GDM1 (cell line): ENCODE measurements at places on chromosomes 6 and 20.

DNA sequence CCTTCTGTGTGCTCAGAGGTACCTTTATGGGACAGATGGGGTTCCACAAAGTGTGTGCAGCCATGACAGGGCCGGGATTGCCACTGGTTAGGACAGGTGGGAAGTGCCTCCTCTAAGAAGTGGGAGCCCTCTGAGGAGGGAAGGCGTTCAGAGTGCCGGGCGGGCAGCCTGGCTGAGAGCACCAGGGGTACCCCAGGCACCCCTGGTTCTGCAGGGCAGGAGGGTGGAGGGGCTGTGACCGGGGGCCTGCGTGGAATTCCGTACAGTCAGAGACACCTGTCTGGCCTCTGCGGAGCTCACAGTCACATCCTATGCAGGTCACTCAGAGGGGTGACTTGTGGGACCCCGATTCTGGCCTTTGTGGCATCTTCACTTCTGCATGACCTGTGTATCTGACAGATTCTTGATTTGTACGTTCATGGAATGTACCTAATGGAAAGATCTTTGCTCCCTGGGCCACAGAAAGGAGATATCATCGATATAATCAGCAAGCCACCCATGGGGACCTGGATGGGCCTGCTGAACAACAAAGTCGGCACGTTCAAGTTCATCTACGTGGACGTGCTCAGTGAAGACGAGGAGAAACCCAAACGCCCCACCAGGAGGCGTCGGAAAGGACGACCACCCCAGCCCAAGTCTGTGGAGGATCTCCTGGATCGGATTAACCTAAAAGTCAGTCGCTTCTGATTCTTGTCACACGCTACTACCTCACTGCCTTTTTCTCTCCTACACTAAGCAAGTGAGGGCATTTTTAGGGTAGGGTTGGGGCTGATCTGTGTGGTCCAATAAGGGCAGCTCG lies 190.9 kb downstream of the SASH1 start:
- no peak for DNase-seq

DNA sequence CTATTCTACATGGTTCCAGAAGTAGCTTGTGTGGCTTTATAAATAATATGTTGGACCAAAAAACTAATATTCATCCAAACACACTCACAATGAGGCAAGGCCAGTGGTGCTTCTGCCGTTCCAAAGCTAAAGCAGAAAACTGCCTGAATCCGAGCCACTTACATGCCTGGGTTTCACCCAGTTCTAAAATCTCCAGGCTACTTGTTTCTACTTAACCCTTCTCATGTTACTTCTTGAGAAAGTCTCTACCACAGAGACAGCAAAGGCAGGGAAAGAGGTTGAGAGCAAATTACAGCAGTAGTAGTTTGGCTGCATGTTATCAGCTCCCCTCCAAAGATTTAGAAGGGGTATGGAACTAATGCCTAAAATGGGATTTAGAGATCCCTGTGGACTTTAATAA lies 62.0 kb downstream of the FAXC start:
- DNase-seq: no peak

GRCh38 chr6:77430504-77430903 lies 32.8 kb downstream of the HTR1B start:
- no peak for DNase-seq

GRCh38 chr20:36504295-36504694 lies 37.0 kb upstream of the MYL9 start:
- DNase-seq: no peak

- no peak for DNase-seq
Observed at GRCh38 chr6:143607974-143608373, 69.8 kb upstream of the PHACTR2 start.
